Iris pigment epithelial cell (primary cell): ENCODE measurements at places on chromosomes 7 and 10.

- DNase-seq: peak; percentile 100
Observed at GRCh38 chr10:93458821-93459257, 23.3 kb downstream of the MYOF start.

GRCh38 chr7:3162289-3162688 is 118.6 kb upstream of the CARD11 start:
- DNase-seq: peak; percentile 14

DNA sequence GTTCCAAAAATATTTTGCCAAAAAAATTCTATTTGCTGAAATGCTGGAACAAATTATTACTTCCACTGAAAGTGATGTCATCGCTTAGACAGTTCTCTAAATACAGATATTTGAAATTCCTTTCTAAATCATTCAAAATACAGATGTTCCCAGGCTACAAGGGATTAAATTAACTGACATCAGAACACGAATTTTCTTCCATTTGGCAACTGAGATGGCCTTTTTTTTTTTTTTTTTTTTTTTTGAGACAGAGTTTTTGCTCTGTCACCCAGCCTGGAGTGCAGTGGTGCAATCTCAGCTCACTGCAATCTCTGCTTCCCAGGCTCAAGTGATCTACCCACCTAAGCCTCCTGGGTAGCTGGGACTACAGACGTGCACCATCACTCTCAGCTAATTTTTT is 57.0 kb downstream of the P4HA1 start:
- peak; percentile 82 for DNase-seq

GRCh38 chr7:124032369-124033094 is at the start of gene TMEM229A:
TSS of gene TMEM229A (minus strand) at chr7:124033067. CDS start at chr7:124033003, 64 bp downstream.
- peak; percentile 45 for DNase-seq

DNA sequence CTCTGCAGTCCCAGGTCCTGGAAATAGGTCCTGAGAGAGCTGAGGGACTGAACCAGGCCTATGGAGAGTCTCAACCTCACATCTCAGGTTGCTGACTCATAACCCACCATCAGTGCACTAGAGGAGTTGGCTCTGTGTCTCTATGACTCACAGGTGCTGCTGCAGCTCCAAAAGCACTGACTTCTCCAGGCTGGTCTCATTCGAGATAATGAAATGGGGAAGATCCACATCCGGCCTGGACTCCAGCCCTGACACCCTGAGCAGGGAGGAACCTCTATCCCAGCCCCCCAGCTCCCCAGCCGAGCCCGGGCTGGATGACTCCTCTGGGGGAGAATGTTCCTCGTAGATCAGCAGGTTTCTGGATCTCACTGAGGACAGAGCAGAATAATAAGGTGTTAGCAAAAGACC is 35.5 kb upstream of the DGKI start:
- DNase-seq: peak; percentile 100

- no peak for DNase-seq
Observed at GRCh38 chr10:5805711-5806110, 7.5 kb downstream of the GDI2 start.

GRCh38 chr7:636396-636795 is 90.1 kb upstream of the DNAAF5 start:
- DNase-seq: peak; percentile 18

GRCh38 chr7:50174948-50175347 is 81.9 kb upstream of the ZPBP start:
- DNase-seq: no peak

DNA sequence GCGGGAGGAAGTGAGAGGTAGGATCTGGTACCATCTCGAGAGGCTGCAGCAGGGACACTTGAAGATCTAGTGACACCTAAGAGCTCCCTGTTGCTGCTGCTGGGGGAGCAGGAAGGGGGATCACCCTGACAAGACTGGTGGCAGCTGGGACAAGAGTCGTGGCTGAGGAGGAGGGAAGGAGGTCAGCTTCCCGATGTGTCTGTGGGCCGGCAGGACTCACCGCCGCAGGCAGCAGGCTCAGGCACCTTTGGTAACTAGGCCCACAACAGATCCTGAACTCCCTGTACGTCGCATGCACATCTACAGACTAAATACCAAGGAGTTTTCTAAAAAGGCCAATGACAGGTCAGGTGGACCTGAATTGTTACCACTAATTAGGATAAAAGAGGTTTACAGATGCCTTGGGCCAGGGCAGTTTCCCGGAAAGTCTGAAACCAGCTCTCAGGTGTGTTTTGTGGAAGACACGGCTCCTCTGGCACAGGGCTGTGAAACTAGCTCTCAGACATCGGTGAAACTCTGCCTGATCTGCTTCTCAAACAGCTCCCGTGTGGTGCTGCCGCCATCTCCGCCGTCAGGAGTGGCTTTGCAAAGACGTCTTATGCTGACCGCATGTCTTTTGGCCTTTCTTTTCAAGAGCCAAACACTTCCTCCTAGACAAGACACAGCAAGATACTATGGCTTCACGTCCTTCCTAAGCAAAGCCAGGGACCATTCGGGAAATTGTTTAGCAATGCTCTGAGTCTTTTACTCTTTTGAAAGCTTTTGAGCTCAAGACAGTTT is 609.7 kb downstream of the PTPRN2 start:
- DNase-seq: no peak

DNA sequence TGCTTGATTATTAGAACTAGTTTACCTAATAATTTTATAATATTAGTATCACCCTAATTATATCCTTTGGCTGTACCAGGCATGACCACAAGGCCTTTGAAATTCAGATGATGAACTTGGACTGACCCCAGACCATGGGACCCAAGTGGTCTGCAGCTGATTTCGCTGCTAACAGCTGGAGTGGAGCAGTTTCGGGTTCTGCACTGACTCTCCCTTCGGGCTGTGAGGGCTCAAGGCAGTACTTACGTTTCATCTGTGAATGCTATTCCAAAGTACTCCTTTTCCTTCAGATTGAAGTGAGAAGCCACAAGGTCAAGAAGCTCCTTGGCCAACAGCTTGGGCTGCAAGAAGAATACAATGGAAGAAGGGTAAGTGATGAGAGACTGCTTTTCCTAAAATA is 223.8 kb downstream of the PRPF18 start:
- no peak for DNase-seq

GRCh38 chr7:33979807-33980355 is 74.5 kb downstream of the BMPER start:
- DNase-seq: peak; percentile 96

DNA sequence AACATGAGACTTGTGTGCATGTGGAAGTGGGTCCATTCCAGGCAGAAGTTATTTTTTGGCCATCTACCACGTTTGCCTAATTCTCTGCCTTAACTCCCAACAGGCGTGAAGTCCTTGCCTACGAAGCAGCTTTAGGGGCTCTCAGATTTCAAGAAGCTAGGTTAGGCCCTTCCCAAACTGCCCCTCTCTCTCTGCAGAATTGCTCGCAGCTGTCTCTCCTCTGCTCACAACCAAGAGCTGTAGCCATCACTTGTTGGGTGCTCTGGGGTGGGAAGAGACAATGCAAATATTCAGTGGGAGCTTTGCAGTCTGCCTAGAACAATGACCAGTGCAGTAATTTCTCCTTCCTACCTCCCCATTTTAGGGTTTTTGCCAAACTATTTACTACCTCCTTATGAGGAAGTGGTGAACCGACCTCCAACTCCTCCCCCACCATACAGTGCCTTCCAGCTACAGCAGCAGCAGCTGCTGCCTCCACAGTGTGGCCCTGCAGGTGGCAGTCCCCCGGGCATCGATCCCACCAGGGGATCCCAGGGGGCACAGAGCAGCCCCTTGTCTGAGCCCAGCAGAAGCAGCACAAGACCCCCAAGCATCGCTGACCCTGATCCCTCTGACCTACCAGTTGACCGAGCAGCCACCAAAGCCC is 24.9 kb downstream of the CYP17A1 start:
- DNase-seq: no peak

- peak; percentile 31 for DNase-seq
Observed at GRCh38 chr10:58642283-58642682, 129.6 kb downstream of the BICC1 start.

GRCh38 chr10:76882796-76883195 is 754.8 kb downstream of the KCNMA1 start:
- no peak for DNase-seq

DNA sequence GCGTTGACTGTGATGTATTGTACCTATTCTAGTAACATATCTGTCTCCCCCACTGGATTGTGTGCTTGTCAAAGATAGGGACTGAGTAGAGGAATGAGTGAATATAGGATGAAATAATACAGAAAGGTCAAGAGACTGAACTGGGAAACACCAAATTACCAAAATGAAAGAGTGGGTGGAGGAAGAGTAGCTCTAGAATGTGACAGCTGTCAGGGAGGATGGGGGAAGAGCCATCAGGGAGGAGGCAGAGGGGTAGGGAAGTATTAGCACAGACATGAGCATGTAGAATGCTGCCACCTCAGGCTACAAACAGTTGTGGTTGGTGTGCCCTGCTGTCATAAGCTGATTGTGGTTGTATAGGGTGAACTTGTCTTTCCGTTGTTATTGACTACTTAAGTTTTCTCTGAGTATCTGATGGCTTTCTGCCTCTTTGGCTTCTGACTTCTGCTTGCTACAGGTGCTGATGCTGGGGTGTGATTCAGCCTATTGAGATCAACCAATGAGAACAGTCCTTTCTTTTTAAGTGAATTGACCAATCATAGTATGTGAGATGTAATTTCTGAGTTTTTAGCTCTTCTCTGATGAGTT is 5.6 kb downstream of the CCSER2 start:
- peak; percentile 45 for DNase-seq

DNA sequence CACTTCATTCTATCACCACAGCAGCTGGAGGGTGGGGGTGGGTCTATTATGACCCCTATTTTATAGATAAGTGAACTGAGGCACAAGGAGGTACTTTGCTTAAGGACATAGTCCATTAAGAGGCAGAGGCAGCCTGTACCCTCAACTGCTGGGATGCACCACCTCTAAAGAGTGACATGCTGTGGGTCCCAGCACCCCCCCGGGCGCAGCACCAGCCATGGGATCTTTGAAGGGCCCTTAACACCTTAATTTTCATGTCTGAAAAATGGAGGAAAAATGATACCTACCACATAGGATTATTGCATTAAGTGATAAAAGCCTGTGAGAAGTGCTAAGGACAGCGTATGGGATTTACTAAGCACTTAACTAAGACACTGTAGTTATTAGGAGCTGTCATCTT is 15.4 kb downstream of the ADCYAP1R1 start:
- DNase-seq: no peak

GRCh38 chr10:81472927-81473470 is 402.0 kb upstream of the NRG3 start:
- no peak for DNase-seq

GRCh38 chr7:24828891-24829661 is 71.8 kb upstream of the GSDME start:
- peak; percentile 27 for DNase-seq

DNA sequence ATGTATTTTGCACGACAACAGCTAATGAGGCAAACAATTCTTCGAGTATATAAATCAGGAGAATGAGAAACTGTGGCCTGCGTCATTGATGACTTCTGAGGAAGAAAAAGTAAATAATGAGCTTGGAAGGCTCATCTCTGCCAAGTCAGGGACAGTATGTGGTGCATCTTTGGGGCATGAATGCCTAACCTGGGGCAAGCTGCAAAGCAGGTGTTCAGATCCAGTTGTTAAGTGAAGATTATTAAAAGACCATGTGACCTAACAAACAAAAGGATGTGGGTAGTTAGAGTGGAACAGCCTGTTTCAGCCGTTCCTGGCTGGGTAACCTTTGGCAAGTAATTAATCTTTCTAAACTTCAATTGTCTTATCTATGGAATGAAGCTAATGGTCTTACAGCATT is 93.0 kb downstream of the LYZL2 start:
- DNase-seq: no peak

DNA sequence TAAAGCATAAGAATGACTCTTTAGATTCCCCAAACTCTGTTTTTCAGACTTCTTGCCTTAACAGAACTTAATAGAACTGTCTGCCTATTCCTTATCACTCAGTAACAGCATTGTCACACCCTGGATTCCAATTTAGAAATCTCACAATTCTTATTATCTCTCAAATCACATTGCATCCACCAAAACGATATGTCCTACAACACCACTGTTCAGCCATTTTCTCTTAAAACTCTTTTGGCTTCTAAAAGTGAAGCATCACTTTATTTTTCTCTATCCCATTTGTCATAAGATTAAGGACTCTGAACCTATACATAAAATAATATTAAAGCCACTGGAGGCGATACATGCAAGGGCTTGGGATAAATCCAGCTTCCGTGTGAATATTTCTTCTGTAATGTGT is 1.2 kb upstream of the CPED1 start:
- DNase-seq: no peak

GRCh38 chr7:71846160-71846559 is 566.0 kb downstream of the CALN1 start:
- DNase-seq: no peak

GRCh38 chr7:35727571-35727970 is 32.6 kb upstream of the HERPUD2 start:
- DNase-seq: no peak

GRCh38 chr7:87231258-87231657 is 11.7 kb upstream of the TMEM243 start:
- no peak for DNase-seq

DNA sequence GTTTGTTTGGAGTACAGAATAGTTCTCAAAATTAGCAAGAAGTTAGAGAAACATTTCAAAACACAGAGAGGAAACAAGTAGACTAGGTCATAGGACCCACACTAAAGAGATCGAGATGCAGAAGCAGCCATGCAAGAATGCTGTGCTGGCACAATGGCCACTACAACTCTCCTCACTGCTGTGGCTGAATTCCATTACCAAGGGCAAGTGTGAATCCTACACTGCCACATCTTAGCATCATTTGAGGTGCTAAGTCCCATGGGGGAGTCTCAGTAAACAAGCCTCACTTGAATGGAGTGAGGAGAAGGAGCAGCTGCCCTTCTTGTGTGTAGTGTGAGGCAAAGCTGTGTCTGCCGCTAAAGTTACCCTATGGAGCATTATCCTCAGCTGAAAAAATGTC is 56.7 kb downstream of the PCLO start:
- DNase-seq: no peak

GRCh38 chr10:68318331-68319059 is 13.4 kb upstream of the HNRNPH3 start:
- DNase-seq: no peak
